ENCODE measurements at places on chromosomes 6 and 20.
A peak's percentile ranks its signal among the peaks of the same experiment; 100 is the strongest.

GRCh38 chr6:104860221-104860620 lies 502 bp upstream of the HACE1 start:
- no peak for DNase-seq

- no peak for DNase-seq
Observed at GRCh38 chr20:63248835-63249591, 5.2 kb downstream of the NKAIN4 start.

- no peak for DNase-seq
Observed at GRCh38 chr6:89035252-89036101, 45.1 kb upstream of the PNRC1 start.

GRCh38 chr6:73580247-73581149 lies 59.7 kb upstream of the EEF1A1 start:
- peak; percentile 99 for DNase-seq

GRCh38 chr6:35282472-35282871 lies 15.1 kb upstream of the DEF6 start:
- DNase-seq = no peak

GRCh38 chr20:25606094-25606695 lies 17.6 kb downstream of the NANP start:
- DNase-seq = no peak
